ENCODE measurements at places on chromosomes 11 and 22.
A peak's percentile ranks its signal among the peaks of the same experiment; 100 is the strongest.

DNA sequence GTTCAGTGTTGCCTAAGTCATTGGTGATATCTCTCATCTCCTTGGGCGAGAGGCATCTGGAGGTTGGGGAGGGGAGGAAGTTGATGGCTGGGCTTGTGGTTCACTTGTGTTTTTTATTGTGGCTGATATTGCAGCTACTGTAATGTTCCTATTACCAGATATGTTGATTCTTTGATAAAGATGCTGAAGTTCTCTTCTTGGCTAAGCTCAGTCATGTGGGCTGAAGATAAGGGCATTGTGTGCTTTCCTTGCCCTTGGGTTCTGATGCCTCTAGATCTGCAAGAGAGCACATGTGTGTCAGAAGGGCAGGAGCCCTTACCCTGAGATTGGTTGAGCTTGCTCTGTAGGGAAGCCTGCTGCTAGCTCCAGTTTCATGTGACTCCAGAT is 12.0 kb downstream of the STX3 start:
- DNase-seq = no peak

DNA sequence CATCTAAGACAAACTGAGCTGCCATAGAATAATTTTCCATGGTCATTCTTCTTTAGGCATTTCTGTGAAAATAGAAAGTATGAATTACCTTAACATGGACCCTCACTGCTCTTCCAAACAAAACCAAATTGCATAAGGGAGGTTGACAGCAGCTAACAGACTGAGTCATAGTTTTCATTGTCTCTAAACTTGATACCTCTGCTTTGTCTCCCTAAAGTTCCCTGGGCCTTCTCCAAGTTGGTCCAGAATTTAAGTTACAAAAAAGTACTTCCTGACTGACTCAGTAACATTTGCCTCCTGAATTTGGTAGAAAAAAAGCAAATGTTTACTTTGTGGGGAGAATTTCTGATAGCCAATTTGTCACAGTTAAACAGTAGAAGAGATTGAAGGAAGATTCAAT is 3.0 kb downstream of the OR8D1 start:
- no peak for DNase-seq

- DNase-seq = peak; percentile 47
These were observed at the start of gene PDE3B for GRCh38 chr11:14643697-14644225. Gene PDE3B (plus strand): TSS chr11:14643804. CDS start chr11:14644076, 272 bp downstream.

DNA sequence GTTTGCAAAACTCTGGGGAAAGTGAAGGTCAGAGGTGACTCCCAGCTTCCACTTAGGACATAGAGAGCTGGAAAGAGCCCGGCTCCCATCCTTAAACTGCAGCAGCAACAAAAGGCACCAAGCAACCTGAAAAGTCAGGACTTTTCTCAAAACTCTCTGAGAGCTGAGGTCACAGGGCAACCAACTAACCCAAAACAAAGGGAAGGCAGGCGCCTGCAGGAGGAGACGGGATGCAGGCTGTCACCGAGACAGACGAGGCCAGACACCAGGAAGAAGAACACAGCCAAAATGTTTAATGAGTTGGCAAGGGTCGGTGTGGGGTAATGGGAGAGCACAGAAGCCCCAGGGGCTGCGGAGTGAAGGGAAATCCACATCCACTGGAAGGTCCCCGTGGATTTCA is 19.9 kb downstream of the ASCL2 start:
- DNase-seq = no peak

DNA sequence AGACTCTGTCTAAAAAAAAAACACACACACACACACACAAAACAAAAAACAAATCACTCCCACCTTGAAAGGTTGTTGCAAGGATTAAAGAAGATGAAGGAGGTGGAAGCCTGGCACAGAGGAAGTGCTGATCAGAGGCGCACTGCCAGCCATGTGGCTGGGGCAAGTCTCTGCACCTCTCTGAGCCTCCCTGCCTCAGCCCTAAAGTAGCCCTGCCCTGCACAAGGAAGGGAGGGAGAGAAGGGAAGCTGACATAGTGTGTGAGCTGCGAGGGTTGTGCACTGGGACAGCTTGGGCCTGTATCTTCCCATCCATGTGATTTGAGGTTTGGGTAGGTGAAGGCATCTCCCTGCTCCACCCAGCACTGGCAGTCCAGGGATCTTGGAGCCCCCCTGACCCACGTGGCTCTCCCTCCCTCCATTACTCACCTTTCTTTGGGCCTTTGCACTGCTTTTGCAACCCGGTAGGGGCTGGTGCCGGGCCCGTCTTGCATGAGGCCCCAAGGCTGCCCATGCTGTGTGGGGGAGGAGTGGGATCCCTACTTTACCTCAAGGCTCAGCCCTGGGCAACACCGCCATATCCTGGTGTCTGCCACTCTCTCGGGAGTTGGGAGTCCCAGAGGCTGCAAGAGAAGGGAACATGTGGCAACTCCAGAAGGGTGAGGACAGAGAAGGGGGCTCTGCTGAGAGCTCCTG is 30.5 kb downstream of the IFT27 start:
- no peak for DNase-seq

- DNase-seq = no peak
These were observed 505 bp downstream of the ZNF214 start for GRCh38 chr11:7019500-7020182.
